Ureter (tissue), 1 donor: ENCODE measurements at places on chromosomes 7 and 10. TPM values are rescaled to one million over a fixed set of nuclear protein-coding genes. Genes with fewer than 3 reads are reported as not detected.

Gene NUTM2E
- total RNA-seq: 0.16 TPM

Gene PAX4
- total RNA-seq: not detected

GRCh38 chr10:3357737-3358136 lies 185.2 kb upstream of the PITRM1 start:
- peak; percentile 29 for DNase-seq

- DNase-seq: no peak
These were observed 16.3 kb upstream of the BAMBI start for GRCh38 chr10:28661035-28661434.

DNA sequence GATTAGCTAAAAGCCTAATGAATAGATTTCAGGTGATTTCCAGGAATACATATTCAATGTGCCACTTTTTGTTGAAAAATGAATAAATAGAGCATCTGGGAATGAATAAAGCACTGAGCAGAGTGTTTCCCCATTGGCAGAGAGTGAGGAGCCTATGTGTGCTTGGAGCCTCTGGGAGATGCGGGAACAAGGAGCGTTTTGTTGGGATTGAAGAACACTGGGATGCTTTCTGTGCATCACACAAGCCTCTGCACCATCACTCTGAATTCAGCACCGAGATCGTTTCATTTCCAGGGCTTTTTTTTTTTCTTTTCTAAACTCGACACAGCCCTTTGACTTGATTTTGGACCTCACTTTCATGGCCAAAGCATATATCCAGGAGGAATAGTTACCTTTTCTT lies 111.4 kb downstream of the BAMBI start:
- no peak for DNase-seq

- DNase-seq: no peak
These were observed 35.7 kb downstream of the ZCCHC24 start for GRCh38 chr10:79409726-79410085.

- DNase-seq: no peak
These were observed 5.1 kb downstream of the TDRD1 start for GRCh38 chr10:114184276-114184675.

DNA sequence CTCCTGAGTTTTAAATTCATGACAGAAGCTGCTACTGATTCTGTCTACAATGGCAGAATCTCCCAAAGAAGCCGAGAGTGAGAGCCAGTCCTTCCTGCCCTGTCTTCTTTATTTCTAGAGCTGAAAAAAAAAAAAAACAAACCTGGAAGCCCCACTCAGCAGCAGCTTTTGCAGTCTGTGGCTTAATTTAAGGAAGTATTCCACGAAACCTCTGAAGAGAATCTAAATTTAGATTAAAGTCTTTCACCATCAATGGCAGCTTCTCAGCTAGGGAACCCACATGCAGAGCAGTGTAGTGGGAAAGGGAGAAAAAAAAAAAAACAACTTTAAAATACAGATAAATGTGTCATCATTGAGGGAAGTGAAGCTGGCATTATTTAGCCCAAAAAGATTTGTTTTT lies 23.4 kb downstream of the SMURF1 start:
- DNase-seq: no peak

- DNase-seq: no peak
These were observed 5.0 kb downstream of the MYO1G start for GRCh38 chr7:44973610-44974401.

Gene CCNJ
- 7.2 TPM for total RNA-seq

DNA sequence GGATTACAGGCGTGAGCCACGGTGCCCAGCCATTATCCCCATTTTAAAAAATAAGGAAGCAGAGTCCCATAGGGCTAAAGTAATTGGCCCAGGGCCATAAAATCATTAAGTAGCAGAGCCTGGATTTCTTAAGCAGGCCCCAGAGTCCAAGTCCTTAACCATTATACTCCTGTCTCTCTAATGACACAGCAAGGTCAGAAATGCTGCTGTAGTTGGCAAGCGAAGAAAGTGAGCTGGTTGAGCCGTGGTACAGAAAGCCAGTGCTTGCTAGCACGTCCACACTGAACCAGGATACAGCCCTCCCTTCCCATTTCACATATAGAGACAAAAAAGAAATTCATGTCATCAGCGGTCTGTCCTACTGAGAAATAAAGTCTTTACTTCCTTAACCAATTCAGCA lies 562.7 kb downstream of the GALNT17 start:
- no peak for DNase-seq

- DNase-seq: no peak
These were observed 149.9 kb downstream of the CPED1 start for GRCh38 chr7:121138262-121138933.

DNA sequence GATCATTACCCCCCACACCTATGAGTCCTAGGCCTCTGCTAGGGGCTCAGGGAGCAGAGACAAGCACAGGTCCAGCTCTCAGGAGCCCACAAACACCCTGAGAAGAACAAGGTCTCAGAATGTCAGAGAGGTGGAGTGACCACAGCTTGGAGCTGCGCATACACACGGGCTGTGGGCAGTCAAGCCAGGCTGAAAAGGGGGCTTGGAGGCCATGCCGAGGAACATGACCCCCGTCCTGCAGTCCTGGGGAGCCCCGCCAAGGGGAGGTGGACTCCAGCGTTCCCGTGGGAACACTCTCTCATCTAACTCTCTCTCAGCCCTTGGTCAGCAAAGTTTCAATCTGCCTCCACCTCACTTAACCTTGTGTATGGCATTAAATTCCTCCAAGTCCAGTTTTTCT lies 7.8 kb upstream of the MMP21 start:
- DNase-seq: no peak

Gene GOLGA7B
- 0.29 TPM for total RNA-seq
